Activated T-cell treated with anti-CD3 and anti-CD28 coated beads for 4 hours (primary cell): ENCODE measurements at places on chromosomes 16 and 17.
A peak's percentile ranks its signal among the peaks of the same experiment; 100 is the strongest.

- peak; percentile 20 for DNase-seq
These were observed 5.3 kb upstream of the NSMCE1 start for GRCh38 chr16:27273670-27274423.

GRCh38 chr17:7238420-7239090 lies 702 bp downstream of the PHF23 start:
- no peak for DNase-seq

GRCh38 chr17:81456798-81457197 lies 55.8 kb downstream of the ACTG1 start:
- DNase-seq, result no peak

- DNase-seq, result no peak
These were observed 25.2 kb downstream of the DNAH2 start for GRCh38 chr17:7742729-7743128.

DNA sequence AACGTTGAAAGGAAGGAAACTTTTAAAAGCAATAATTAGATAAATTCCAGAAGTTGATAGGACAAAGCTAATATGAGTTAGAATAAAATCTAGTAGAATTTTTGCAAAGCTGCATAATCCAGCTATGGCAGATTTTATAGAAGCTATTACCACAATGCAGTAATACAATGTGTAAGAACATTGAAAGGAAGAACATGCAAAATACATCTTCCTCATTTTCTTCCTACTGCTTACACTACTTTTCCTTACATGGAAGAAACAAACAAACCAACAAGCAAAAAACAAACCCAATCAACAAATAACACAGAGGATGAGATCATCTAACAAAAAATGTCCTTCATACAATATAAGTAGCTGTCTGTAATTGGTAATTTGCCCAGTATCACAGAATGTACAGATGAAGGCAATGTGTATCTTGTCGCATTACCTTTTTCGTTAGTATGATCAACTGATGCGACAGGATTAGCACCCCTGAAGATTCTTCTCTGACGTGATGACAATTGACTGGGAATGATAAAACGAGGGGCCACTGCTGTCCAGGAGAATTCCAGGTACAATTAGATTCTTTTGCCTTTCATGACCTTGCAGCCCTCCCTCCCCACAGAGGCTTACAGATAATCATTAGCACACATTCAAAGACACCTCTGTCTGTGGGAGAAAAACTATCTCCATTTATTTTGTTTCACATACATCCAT lies 21.2 kb upstream of the LRRC37A start:
- DNase-seq, result no peak

DNA sequence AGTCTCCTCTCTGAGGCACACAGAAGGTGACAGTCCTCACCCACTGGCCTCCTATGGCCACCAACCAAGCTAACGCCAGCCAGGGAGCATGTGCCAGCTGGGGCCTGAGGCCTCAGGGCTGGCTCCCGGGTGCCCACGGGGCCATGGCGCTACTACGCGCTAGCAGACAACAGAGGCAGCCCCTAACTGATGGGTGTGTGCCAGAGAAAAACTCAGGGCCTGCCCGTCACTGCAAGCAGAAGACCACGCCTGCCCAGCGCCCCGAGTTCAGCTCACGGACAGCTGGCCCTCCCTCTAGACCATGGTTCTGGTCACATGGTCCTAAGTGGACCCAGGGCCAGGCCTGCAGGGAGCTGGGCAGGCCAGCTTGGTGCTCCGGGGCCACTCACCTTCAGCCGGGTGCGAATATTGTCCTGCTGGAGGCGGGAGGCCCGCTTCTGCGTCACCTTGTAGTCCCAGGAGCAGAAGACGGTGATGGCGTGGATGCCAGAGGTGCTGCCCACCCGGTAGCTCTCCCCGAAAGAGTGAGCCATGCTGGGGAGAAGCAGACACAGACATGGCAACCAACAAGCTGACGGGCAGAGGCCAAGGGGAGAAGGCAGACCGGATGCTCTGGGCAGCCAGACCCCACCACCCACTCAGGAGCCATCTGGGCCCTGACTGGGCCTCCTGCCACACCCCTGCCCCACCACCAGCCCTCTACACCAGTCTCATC lies 6.2 kb downstream of the TMC6 start:
- no peak for DNase-seq

DNA sequence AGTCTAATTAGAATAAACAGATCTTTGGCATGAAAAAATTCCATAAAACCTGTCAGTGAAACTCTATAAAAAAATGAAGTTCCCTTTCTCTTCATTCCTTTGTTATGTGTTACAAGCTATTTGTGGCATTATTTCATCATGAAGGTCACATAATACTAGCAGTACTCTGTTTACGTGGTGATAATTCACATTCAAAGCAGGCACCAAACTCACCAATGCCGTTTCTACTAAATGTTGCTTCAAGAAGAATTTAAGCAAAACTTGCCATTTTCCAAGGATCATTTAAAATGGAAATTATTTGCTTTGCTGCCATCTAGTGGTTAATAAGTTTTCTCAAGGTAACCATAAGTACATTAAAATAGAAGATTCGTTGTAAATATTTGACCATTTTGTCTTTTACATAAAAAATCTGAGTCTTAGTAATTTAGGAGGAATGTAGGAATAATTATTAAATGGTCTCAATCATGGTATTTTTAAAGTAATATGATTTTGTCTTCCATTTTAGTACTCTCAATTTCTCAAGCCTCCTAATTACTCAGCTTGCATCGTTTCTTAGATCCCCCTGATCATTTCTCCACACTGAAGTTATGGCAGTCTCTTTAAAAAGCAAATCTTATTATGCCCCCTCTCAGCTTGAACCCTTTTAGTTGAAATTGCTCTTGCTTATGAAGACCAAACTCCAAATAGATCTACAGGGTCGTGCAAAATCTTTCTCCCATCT lies 80.8 kb downstream of the OMG start:
- DNase-seq, result no peak

- peak; percentile 36 for DNase-seq
These were observed 124.1 kb downstream of the PRKCA start for GRCh38 chr17:66426397-66427033.

DNA sequence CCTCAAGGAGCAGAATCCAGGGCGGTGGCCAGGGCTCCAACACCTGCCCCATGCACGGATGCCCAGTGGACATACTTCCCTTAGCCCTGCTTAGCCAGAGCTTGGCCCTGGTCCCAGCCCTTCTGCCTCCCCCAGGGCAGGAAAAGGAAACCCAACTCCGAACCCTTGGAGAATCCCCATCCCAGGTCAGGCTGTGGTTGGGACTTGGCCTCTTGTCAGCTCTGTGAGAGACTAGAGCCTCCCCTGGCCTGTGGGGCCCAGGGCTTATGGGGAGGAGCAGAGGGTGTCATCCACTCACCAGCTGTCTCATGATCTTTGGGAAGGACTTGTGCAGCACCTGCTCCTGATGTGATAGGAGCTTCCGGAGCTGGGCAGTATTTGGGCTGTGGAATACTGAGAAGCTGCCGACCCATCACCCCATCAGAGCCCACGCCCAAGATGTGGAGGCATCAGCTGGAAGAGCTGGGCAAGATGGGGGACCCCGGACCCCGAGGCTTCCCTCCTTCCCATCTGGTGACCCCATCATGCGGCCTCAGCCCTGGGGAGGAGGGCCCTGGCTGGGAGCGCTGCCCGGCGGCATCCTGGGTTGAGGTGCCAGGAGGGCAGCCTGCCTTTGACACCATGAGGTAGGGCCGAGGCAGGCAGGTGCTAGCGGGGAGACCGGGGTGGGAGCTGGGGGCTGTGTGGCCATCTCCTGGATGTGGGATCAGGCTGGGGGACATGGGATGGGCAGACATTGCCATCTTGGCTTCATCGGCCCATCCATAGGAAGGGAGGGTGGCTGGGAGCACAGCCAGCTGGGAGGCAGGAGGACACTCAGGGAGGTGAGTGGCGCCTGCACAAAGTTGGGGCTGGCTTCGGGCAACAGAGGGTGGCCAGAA lies 45.1 kb downstream of the TNFRSF13B start:
- no peak for DNase-seq

- DNase-seq, result no peak
These were observed 3.5 kb downstream of the CLTC start for GRCh38 chr17:59623151-59623550.

DNA sequence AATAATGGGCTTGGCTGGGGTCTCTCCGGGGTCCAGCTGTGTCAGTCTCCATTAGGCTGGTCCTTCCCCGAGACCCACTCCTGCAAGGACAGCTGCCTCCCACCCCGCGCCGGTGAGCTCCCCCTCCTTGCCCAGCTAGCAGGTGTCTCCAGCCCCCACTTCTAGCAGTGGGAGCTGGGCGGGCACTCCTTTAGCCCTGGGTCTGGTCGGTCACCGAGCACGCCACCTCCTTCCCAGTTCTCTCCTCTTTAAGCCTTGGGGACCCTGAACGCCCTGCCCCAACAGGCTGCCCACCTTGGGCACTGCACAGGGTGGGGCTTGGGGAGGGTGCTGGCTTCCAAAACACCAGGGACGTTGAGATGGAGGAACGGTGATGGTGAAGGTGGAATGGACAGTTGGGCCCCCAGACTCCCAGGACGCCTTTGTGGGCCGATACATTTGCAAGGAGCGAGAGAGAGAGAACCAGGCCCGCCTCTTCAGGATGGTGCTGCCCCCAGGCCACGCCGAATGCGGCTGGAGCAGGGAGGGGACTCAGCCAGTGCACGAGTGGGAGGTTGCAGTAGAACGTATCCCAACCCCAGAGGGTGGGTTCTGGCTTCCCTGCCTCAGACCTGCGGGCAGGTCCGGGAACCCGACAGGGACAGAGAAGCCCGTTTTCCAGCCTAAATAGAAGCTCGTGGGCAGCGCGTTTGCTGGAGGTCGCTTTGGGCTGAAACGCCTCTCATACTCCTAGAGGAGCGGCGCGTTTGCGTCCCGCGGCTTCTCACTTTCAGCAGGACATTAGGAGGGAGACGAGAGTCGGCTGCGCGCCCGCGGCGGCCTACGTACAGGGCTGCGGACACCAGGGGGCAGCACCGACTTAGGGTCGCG lies 10.7 kb downstream of the TBX2 start:
- DNase-seq, result peak; percentile 68

- no peak for DNase-seq
These were observed 405.5 kb upstream of the HSBP1 start for GRCh38 chr16:83402160-83402814.

DNA sequence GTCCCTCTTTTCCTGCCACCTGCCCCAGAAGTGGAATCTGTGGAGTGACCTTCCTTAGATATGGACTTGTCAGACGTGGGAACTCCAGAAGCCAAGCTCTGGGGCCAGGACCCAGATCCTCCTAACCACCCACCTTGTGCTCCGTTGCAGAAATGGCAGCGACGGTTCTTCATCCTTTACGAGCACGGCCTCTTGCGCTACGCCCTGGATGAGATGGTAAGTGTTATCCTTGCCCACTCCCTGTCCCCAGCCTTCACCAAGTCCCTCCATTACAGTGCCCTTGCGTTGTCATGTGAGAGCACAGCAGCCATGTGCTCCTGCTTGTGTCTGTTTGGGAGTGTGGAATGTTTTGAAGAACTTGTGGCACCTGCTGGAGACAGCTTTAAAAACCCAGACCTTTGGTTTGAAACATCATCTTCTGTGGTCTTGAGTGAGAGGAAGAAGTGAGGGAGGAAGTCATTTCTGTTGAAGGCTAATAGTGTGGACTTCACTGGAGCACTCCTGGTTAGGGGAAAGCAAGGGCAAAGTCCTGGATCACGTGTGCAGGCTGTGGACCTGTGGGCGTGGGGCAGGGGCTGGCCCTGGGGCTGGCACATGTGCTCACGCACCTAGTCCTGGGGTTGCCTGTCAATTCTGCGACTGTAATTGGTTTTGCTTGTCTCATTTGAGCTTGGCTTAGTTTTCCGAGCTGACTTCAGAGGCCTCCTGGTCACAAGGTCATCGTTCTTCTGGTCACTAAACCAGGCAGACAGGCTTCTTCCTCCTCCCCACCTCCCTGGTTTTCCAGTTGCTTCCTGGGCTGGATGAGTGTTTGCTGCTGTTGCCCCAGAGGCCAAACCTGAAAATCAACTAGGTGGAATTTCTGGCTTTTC lies 35.8 kb downstream of the MPRIP start:
- DNase-seq, result no peak

- DNase-seq, result no peak
These were observed 3.4 kb upstream of the HP start for GRCh38 chr16:72050769-72051464.
